Left cardiac atrium (tissue), 4 donors: ENCODE measurements at places on chromosomes 7 and 10. TPM values are rescaled to one million over a fixed set of nuclear protein-coding genes. Genes with fewer than 3 reads are reported as not detected.

FAM131B gene
- 0.97 TPM for total RNA-seq

ANKRD7 gene
- 0.53 TPM for total RNA-seq

FZD1 gene
- 9.4 TPM for total RNA-seq

AMPH gene
- 7.5 TPM for total RNA-seq

LRRC27 gene
- total RNA-seq: 3.7 TPM

CNOT4 gene
- total RNA-seq: 25.0 TPM

PRF1 gene
- 1.5 TPM for total RNA-seq

FAM107B gene
- total RNA-seq: 17.1 TPM

COL17A1 gene
- 0.29 TPM for total RNA-seq

SBDS gene
- total RNA-seq: 216 TPM

GLCCI1 gene
- 8.2 TPM for total RNA-seq

LLCFC1 gene
- not detected for total RNA-seq

CHRM2 gene
- 45.8 TPM for total RNA-seq
